ENCODE measurements at places on chromosomes 2 and 18.

DNA sequence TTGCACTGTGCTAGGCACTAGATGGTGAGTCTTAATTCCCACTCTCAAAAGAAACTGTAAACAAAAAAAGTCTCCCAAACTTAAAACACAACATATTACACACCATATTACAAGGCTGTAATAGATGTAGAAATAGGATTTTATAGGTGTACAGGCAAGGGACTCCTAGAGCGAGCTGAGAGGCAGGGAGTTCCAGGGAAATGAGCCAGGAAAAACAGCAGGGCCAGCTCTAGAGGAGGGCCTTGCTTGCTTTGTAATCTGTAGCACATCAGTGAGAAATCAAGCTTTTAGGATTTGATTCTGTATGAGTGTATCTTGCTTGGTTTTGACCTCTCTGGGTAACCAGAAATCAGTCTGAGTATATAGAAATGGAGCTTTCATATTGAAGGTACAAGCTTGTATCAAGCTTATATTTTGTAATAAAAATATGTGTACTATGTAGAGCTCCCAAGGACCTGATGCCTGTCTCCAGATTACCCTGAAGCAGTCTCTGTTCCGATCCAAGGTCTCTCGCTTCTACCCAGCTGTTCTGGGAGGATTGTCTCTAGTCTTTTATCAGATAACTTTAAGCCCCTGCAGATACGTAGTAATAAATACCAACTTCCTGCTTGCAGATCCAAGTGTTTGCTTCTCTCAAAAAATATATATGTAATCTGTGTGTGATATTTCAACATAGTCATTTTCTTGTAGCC, 73.0 kb downstream of the MYO1B start:
- no peak for DNase-seq

DNA sequence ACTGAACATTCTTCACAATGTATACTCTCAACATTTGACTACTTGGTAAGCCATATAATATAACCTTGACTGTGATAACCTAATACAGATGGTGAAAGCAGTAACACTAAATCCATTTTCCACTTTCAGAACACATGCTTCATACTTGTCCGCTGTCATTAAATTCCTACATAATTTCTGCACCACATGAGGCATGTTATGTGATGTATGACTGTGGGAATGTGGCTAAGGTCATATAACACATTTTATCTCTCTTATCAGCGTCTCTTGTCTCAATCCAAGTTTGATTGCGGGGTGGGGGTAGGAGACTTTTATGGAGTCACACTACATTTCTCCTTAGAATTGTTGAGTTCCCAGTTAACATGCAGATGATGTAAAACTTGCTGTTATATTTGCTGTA, 110.9 kb downstream of the MTCL1 start:
- DNase-seq, result no peak

DNA sequence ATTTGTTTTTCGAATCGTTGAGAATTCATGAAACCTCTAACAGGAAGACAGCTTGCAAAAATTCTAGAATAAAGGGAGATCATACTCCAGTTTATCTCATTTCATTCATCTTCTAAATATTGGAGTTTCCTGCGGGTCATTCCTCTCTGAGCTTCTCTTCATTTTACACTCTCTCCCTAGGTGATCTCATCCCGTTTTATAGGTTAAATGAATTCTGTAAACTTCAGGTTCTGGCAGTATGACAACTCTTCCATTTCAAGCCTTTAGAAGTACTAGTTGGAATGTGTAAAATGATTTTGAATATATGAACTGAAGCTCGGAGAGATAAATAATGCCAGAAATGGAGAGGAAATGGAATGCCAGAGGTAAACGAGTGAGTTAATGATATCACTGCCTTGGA, 312.4 kb downstream of the METTL4 start:
- no peak for DNase-seq

DNA sequence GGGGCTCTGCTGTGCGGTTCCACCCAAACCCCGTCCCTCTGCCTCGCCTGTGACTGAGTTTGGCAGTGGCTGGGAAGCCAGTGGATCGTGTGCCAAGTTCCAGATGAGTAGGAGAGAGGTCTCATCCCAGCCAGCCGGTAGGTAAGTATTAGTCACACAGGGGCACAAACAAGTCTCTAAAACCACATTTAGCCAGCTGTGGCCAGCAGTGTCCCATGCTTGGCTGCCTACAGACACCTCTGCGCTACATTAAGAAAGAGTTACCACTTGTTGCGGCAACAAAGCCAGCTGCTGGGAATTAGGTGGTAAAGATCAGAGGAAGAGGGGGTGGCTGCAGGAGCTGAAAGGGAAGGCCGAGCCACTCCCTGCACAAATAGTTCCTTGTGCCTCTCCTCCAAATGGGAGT, 81.2 kb downstream of the GATA6 start:
- no peak for DNase-seq

- DNase-seq, result no peak
Measured at GRCh38 chr2:223545406-223545805, 56.8 kb downstream of the SCG2 start.

DNA sequence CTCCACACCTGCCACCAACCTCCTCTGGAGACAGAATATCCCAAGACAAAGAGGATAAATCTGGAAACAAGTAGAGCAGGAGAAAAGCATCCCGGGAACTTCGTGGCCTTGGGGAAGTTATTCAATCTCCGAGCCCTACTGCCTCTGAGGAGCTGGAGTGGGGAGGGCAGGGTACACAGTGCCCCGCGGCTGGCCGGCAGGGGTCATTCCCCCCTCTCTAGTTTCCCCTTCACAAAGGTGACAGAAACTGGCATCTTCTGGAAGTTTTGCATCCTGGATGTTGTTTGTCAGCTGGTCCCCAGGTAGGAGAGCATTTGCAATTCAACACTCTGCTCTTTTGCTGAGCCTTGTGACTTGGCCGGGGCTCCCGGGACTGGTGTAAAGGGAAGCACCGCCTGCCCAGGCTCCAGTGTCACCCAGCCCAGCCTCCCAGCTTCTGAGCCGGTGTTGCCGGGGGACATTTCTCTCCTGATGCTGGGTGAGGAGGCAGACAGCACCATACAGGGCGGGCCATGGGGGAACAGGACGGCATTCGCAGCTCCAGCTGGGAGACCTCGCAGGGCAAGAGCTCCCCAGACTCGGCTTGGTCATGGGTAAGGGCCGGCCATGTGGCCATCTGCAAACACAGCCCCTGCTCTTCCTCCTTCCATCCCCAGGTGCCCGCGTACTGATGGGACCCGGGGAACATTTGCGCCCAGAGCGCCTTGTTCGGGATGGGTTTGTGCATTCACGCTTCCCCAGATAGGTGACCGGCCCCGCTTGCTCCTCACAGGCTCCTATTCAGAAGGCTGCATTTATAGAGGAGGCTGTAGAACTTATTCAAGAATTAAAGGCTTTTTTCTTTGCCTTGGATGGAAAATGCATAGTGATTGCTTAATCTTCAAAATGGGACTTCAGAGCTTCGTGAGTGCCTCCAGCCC, 7.4 kb upstream of the NTSR2 start:
- no peak for DNase-seq

DNA sequence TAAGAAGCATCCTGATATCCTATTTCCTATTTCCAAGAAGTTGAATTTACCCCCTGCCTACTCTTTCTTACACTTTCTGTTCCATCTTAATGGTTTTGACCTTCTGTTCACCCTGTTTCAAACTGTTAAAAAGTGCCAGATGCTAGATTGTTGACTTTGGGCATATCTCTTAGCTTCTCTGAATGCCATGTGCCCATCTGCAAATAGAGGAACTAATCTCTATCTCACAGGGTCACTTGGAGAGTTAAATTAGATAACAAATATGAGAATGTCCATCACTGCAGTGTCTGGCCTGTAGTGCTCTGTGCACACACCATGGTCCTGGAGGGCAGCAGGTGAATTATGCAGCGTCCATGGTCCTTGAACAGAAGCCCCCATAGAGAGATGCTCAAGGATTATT, 83.8 kb downstream of the LRATD1 start:
- DNase-seq, result no peak

DNA sequence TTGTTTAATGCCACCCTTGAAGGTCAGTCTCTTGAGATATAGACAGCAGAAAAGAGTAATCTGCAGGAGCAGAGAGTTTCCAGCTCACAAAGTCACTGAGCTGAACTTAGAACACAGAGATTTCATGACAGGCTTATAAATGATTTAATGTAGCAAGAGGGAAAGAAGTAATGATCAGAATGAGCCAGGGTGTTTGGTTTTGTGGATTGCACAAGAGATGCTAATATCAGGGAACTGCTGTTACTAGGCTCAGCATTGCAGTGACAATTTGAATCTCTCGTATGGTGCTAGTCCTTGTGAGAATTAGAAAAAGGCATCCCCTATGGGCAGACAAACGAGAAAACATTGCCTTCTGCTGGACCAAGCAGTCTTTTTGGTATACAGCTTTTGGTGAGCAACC, 61.7 kb upstream of the ITGB6 start:
- no peak for DNase-seq

DNA sequence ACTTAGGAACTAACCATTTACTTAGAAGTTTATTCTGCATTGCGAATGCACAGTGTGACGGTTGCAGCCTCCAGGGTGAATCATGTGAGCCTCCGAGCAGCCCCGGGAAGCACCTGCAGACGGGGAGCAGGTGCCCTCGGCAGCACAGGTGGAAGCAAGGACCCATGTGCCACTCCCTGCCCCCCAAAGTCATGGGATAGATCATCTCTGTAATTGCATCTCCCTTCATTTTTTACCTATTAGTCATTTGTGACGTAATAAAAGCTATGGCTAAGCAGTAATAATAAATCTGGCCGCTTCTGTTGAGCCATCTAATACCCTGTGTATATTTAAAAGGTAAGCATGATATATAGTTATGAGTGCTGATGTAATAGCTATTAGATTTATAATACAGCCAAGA, 97.2 kb downstream of the PTGR3 start:
- no peak for DNase-seq
